ENCODE measurements at places on chromosomes 7 and 10. TPM values are rescaled to one million over a fixed set of nuclear protein-coding genes. Genes with fewer than 3 reads are reported as not detected.

The KCP gene
- 1.6 TPM for total RNA-seq

- DNase-seq, result no peak
Measured at GRCh38 chr10:22629852-22630233, 84.5 kb downstream of the PIP4K2A start.

GRCh38 chr7:130147710-130148325 is 57.4 kb downstream of the TMEM209 start:
- DNase-seq, result no peak

The GRID2IP gene
- total RNA-seq, result not detected

- no peak for DNase-seq
Measured at GRCh38 chr7:105316578-105317344, 72.0 kb downstream of the SRPK2 start.

DNA sequence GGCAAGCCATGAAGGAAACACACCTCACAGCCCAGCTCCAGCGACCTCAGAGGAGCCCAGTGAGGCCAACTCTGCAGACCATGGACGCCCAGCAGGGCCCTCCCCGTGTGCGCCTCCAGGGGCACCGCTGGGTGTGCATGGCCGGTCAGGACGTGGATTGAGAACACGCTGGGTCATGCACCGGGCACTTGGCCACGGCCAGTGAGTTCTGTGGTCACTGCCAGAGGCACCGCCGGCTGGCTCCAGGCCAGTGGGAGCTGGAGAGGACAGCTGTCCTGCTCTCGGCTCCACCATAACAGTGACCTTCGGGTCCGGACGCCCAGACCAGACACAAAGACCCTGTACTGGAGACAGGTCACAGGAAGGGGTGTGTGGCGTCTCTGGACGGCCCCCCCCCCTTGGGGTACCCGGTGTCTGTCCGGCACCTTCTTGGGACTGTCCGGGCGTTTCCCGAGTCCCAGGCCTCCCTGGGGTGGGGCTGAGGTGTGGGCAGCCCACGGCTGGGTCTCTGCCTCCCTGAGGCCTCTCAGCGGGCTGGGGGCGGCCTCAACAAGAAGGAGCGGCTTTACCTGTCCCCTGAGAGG is 50.4 kb upstream of the NKX6-2 start:
- DNase-seq, result no peak

Data from fibroblast of the aortic adventitia (primary cell).